NCI-H1436 (cell line): ENCODE measurements at places on chromosomes 13 and 19.

GRCh38 chr13:28136916-28137315 lies 1.4 kb upstream of the PAN3 start:
- no peak for DNase-seq

DNA sequence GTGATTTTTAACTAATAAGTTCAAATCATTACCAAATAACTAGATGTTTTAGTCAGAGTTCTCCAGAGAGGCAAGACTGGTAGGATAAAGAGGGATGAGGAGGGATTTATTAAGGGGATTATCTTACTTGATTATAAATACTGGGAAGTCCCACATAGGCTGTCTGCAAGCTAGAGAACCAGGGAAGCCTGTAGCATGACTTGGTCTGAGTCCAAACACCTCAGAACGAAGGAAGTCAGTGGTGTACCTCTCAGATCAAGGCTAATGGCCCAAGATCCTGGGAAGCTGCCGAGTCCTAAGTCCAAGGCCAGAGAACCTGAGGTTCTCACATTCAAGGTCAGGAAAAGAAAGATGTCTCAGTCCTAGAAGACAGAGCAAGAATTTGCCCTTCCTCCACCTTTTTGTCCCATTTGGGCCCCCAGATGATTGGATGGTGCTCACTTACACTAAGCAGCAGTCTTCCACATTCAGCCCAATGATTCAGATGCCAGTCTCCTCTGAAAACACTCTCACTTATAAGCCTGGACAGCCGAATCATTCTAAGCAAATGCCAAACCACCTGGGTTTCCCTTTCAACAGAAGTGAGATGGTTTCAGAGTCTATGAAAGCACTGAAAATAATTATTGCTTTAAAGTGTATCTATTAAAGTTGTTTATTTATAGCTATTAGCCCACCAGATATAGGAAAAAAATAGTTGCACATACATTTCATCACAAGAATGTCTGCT lies 1599.2 kb downstream of the OLFM4 start:
- no peak for DNase-seq

- no peak for DNase-seq
Observed at GRCh38 chr13:49368688-49369087, 75.2 kb downstream of the CAB39L start.

DNA sequence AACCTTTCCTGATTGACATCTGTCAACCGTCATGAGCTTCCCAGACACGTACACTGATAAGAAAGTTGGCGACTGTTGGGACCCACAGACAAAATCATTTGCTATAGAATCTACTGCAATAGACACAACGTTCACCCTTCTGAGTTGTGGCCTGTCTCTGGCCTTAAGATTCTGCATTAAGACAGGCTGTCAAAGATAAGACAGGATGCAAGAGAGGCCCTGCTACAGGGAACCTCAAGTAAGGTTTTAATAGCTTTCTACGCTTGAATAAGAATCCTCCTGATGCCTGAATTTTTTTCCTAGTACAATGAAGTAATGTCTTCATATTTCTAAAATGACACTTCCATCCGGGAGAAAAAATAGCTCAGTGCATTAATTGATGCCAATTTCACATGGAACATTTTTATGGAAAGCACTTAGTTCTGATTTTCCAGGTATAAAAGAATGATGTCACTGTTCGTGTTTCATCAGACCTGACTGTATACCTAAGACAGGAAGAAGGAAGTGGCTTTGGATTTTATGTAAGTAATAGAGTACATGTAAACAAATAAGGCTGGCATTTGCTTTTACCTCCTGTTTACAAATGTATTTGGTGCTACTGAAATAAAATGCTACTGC lies 275.2 kb upstream of the GPC6 start:
- DNase-seq = no peak

GRCh38 chr19:14459703-14460102 lies 15.5 kb downstream of the PTGER1 start:
- DNase-seq = no peak

- DNase-seq = no peak
Observed at GRCh38 chr19:51372021-51372648, 319 bp downstream of the NKG7 start.

GRCh38 chr13:77737583-77738200 lies 40.2 kb downstream of the SLAIN1 start:
- no peak for DNase-seq

- DNase-seq = no peak
Observed at GRCh38 chr19:14978161-14978776, 1.4 kb downstream of the SLC1A6 start.

GRCh38 chr13:39786091-39786490 lies 130.6 kb downstream of the COG6 start:
- no peak for DNase-seq

DNA sequence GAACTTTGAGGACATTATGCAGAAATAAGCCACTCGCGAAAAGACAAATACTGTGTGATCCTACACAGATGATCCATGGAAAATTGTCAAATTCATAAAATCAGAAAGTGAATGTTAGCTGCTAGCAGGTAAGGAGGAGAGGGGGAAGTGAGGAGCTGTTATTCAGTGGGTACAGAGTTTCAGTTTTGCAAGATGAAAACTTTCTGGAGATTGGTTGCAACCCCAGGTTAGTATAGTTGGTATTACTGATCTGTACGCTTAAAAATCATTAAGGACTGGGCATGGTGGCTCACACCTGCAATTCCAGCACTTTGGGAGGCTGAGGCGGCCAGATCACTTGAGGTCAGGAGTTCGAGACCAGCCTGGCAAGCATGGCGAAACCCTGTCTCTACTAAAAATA lies 17.9 kb downstream of the ZNF101 start:
- no peak for DNase-seq

- DNase-seq = no peak
Observed at GRCh38 chr19:36258028-36258875, 43.3 kb downstream of the ZNF146 start.

GRCh38 chr13:54592201-54592600 lies 1563.6 kb downstream of the OLFM4 start:
- DNase-seq = no peak

- no peak for DNase-seq
Observed at GRCh38 chr19:15936950-15937349, 2.6 kb upstream of the CYP4F11 start.

DNA sequence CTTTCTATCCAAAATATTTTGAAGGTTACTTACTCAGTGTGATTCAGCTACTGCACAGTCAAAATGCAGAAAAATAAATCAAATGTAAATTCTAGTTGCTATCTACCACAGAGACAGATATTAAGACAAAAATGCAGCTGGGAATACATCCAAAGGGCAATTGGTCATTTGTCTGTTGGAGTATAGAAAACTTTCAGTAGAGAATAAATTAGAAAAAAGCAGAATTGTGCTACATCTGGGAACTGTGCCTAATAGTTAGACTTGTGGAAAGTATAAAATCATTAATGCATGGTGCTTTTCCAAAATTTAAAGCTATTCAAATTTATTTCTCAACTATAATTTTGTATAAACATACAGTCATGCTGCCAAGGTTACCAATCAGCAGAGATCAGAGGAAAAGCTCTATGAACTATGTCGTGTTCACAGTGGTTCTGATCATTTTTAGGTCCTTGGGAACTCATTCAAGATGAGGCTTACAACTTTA lies 1635.8 kb downstream of the PCDH9 start:
- no peak for DNase-seq

GRCh38 chr13:23850134-23850533 lies 39.1 kb downstream of the MIPEP start:
- no peak for DNase-seq

DNA sequence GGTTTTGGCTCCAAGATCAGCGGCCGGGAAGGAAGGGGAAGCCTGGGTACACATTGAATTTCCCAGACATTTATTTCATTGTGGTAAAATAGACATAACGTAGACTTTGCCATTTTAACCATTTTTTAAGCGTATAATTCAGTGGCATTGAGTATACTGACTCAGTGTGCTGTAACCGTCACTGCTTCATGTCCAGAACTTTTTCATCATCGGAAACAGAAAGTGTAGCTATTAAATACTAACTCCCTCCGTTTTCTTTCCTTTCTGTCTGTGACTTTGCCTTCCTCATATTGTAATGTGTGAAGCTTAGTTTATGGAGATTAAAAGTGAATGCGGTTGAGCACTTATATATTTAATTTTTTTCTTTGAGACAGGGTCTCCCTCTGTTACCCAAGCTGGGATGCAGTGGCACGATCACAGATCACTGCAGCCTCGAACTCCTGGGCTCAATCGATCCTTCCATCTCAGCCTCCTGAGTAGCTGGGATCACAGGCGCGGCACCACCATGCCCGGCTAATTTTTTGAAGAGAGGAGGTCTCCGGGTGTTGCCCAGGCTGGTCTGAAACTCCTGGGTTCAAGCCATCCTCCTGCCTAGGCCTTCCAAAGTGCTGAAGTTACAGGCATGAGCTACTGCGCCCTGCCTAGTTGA lies 1.4 kb downstream of the HNRNPM start:
- DNase-seq = no peak

GRCh38 chr13:110644892-110645521 lies 29.7 kb downstream of the NAXD start:
- DNase-seq = no peak

- DNase-seq = no peak
Observed at GRCh38 chr19:50897191-50897607, 14.0 kb downstream of the KLK4 start.

DNA sequence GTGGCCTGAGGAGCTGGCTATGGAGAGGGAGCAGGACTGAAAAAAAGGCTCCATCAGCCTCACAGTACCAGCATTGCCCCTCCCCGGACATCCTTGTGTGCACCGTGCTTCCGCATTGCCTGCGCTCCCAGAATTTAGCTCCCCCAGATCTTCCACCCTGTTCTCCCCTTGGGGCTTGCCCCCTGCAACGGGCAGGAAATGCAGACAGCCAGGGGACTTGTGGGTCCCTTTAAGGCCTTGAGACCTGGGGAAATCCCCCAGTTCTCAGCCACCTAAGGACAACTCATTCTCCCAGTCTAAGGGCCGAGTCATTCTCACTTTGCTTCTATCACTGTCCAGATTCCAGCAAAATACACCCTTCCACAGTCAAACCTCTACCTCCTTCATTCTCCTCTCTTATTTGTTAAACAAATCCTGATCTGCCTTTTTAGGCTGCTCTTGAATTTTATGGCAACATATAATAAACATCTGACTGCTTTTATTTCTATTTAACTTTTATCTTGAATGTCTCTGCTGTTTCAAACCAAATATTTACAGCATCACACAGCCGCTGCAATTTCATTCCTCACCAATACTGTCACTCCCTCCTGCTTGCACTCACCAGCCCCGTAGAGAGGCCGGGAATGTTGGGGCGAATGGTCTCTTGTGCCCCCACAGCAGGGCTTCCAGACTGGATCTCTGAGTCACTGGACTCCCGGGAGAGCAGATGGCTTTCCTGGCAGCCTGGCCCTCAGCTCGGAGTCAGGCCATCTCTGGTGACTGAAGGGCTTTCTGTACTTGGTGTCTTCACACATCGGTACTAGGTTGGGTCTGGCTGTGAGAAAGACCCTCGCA lies 221.9 kb downstream of the TSHZ3 start:
- no peak for DNase-seq

DNA sequence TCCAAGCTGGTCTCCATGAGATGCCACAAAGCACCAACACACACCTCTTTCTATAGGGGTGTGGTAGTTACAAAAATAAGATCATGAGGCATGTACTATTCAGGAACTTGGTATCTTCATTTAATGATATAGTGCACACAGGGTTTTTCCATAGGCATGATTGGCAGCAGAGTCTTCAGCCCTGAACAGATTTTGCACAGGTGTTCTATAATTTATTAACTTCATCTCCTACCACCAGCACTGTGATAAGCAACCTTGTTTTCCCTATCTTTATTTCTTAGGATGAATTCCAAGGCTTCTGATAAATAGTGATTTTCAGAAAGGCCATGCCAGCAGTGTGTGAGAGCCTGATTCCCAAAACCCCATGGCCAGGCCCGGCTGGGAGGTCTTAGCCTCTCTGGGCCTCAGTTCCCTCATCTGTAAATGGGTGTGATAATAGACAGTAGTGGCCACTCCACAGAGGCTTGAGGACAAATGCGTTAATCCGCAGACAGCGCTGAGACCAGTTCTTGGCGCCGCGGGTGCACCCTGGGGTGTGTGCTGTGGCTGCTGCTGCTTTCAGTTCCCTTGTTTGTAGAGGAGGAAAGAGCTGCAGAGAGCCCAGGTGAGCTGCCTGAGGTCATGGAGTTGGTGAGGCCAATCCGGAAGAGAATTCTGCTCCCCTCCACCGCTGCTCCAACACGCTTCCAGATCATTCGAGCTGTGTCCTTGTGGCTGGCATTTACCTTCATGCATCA lies 33.1 kb downstream of the DHRS12 start:
- no peak for DNase-seq

- DNase-seq = no peak
Observed at GRCh38 chr13:29384466-29384865, 211.0 kb downstream of the SLC7A1 start.

- no peak for DNase-seq
Observed at GRCh38 chr19:41529484-41530183, 46.3 kb upstream of the CEACAM21 start.

GRCh38 chr13:32538143-32538620 lies 413 bp downstream of the N4BP2L2 start:
- no peak for DNase-seq

DNA sequence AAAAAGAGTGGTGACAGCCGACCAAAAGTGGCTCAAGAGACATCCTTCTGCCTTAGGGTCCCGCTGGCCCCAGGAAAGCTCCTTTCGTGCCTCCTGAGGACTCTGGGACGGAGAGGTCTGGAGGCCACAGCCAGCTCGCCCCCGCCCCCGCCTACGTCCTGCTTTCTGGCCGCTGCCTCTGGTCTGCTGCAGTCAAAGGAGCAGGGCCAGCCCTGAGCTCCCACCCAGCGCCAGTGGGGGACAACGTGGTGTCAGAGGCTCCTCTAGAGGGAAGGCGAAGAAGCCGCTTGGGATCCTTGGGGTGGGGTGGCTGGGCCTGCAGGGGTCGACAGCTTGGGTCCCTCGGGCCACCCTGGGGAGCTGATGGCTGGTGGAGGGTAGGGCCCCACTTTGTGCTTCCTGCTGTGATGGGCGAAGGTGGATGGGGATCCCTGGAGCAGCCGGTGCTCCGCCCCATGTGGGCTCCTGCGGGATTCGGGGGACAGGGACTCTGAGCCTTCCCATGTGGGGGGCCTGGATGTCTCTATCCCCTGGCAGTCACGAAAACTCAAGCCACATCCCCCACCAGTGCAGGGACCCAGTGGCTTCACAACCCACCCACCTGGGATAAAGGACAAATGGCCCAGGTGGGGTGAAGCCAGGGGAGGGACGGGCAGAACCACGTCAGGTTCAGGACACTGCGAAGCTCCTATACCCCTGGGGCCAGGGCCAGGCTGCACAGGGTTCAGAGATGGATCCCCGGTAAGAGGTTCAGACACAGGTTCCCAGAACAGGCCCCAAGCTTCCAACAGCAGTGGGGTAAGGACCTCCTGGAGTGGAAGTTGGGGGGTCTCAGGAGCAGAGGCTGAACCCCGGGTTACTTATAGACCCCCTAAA lies 9.0 kb upstream of the DIRAS1 start:
- DNase-seq = no peak
